ENCODE measurements at places on chromosomes 7 and 10.

DNA sequence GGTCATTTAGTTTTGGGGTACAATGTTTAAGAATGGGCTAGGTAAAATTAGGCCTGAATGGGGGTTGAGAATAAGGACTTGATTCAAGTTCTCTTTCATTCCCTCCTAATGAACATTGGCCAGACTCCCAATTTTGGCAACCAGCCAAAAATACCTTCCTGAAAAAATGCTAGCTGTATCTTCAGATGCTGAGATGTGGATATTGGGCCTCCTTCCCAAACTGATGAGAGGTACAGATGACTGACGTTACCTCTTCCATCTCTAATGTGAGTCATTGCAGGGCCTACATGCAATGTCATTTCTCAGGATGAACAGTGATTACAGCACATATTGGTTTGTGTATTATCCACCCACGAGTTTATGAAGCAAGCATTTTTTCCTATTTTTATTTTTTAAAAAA is 151.6 kb downstream of the SND1 start:
- no peak for DNase-seq

GRCh38 chr7:140966561-140967233 is 42.0 kb upstream of the BRAF start:
- DNase-seq, result no peak

DNA sequence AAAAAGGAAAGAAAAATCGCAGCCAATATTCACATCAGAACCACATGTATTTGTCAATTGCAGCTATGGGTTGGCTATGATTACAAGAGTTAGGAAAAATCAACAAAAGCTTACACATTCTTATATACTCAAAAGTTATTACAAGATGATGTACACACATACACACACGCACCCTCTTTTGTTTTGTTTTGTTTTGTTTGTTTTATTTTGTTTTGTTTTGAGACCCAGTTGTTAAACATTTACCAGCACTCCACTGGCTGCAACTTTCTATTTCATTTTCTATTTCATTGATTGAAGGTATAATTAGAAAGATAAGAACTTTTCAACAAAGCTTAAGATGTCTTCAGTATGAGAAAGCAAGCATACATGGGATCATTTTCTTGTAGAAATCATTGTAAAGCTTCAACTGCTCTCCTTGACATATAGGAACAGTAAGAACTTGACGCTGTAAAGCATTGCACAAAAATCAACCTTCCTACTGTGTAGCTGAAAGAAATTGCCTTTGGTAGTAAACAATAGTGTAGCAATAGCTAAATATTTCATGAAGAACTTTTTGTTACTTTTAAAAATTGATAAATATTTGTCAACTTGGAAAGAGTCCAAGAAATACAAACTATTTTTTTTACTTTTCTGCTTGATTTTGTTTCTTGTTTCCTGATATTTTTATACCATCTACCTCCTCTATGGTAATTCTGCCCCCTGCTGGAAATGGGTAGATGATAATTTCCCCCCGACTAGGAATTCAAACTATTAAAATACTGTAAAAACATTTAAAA is 205.9 kb downstream of the MBL2 start:
- no peak for DNase-seq

- peak; percentile 81 for DNase-seq
Observed at GRCh38 chr10:110893559-110894179, 21.9 kb downstream of the PDCD4 start.

GRCh38 chr10:3781468-3782145 is 3.4 kb downstream of the KLF6 start:
- peak; percentile 78 for DNase-seq

- DNase-seq, result no peak
Observed at GRCh38 chr7:118286131-118286530, 61.6 kb downstream of the ANKRD7 start.

DNA sequence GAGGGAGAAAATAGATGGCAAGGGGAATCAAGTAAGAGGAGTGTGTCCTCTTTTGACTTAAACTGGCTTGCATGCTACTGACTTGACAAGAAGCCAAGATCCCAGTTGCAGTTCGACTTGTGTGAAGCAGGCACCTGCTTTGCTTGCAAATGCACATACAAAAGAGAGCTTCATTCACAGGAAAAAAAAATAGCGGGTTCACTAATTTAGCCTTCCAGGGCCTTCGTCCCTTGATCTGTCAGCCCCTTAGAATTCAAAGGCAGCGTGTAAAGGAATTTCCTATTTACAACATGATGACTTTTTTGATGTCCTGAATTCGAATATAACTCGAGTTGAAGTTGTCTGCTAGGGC is 192.1 kb downstream of the CELF2 start:
- DNase-seq, result no peak

- DNase-seq, result no peak
Observed at GRCh38 chr10:132385389-132385667, 11.7 kb upstream of the PWWP2B start.

GRCh38 chr10:58300676-58301075 is 31.7 kb downstream of the CISD1 start:
- DNase-seq, result no peak

DNA sequence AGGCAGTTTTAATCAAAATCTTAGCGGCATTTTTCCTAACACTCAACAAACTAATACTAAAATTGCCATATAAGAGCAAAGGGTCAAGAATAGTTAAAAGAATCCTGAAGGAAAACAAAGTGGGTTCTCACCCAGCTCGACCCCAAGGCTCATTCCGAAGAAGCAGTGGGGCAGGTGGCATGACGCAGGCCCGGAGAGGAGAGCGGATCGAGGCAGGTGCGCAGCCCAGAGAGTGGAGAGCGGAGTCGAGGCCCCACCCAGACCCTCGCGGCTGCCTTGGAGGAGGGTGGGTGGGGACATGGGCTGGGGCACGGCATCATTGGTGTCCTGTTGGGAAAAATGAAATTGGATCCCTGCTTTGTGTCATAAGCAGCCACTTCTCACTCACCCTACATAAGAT is 109.8 kb downstream of the INPP5A start:
- no peak for DNase-seq

GRCh38 chr10:15712883-15713282 is 6.8 kb downstream of the ITGA8 start:
- no peak for DNase-seq

- no peak for DNase-seq
Observed at GRCh38 chr10:61301575-61301974, 151.6 kb downstream of the TMEM26 start.

DNA sequence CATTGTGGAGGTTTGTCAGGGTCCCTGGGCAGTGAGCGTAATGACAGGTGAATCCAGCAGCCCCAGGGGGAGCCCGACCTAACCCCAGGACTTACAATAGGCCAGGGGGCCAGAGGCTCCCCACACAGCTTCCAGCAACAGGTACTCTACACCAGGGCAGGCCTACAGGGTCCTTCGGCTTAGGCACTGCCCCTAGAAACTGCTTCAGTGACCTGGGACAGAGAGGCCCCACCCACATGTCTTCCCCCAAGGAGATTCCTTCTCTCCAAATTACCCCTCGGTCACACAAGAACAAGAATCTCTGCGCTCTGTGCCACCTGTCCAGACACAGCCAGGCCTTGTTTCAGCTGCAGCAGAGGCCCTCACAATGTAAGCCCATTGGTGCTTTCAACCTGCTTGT is 24.4 kb downstream of the SKIDA1 start:
- no peak for DNase-seq

- no peak for DNase-seq
Observed at GRCh38 chr7:11430112-11430511, 401.9 kb downstream of the THSD7A start.

GRCh38 chr7:50557099-50557498 is 8.1 kb downstream of the DDC start:
- DNase-seq, result no peak

- DNase-seq, result no peak
Observed at GRCh38 chr7:91030680-91031380, 233.4 kb upstream of the FZD1 start.

DNA sequence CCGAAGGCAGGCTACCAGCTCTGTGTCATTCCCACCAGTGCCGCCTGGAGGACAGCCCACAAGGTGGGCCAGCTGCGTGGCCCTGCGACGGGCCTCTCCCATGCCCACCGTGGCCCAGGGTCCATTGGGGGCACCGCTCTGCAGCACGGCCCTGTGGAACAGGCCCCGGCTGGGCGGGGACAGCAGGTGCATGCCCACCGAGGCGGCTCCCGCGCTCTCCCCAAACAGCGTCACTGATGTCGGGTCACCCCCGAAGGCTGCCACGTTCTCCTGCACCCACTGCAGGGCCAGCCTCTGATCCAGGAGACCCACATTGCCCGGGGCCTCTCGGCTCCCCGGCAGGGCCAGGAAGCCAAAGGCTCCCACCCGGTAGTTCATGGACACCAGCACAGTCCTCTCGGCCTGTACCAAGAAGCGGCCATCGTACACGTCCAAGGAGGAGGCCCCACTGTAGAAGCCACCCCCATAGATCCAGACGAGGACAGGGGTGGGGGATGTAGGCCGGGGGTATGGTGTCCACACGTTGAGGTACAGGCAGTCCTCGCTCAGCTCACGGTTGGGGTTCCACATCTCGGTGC is 2.3 kb downstream of the ACHE start:
- DNase-seq, result no peak

DNA sequence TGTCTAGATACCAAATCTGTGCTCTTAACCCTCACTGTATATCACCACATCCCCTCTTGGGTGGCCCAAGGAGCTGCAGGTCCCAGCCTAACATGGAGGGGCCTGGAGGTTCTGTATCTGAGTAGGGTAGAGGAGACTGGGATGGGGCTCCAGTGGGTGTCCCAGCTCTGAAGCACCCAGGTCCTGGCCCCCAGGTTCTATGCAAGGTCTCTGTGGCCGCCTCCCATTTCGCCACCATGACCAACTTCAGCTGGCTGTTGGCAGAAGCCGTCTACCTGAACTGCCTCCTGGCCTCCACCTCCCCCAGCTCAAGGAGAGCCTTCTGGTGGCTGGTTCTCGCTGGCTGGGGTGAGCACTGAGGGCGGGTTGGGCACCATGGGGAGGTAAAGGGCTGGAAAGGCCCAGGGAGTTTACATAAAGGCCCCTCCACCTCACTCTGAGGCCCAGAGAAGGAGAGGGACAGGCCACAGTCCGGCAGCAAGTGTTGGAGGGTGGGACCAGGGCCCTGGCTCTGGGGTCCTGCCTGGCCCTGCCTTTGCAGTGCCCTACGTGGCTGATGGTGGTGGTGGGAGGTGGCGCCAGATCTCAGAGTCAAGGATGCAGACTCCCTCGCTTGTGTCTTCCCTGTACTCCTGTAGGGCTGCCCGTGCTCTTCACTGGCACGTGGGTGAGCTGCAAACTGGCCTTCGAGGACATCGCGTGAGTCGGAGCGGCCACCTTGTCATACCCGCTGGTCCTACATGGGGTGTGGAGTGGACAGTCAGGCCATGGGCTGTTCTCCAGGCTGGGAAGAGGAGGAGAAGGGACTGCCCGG is 10.2 kb downstream of the GHRHR start:
- no peak for DNase-seq

DNA sequence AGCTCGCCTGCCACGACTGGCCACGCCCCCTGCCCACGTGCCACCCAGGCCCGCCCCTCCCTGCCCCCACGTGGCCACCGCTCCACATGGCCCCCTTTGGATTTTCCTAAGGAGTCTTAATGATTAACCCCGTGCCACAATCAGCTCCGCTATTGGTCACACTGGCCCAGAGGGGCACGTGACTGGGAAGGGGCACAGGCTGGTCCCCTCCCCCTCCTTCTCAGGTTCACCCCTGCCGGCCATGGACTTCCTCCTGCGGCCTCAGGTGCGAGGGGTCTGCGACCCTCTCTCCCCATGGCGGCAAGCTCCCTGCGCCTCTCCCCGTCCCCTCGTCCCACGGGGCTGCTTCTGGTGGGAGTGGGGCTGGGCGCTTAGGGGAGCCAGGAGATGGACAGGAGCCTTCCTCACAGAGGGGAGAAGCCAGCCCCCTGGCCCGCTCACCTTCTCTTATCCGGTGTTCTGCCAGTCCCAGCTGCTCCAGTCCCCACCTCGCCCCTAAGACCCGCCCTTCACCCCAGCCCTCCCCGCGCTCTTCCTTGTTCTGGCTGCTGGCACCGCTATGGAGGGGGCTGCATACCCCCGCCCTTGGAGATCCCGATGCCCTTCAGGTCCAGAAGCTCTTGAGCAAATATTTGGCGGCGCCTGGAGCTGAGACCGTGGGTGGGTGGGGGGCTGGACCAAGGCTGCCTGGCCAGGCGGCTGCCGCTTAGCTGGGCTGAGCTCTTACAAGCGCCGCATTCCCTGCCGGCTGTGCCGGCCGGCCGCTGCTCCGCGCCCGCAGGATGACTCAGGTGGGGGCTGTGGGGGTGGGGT is 3.2 kb downstream of the SLC4A2 start:
- no peak for DNase-seq

DNA sequence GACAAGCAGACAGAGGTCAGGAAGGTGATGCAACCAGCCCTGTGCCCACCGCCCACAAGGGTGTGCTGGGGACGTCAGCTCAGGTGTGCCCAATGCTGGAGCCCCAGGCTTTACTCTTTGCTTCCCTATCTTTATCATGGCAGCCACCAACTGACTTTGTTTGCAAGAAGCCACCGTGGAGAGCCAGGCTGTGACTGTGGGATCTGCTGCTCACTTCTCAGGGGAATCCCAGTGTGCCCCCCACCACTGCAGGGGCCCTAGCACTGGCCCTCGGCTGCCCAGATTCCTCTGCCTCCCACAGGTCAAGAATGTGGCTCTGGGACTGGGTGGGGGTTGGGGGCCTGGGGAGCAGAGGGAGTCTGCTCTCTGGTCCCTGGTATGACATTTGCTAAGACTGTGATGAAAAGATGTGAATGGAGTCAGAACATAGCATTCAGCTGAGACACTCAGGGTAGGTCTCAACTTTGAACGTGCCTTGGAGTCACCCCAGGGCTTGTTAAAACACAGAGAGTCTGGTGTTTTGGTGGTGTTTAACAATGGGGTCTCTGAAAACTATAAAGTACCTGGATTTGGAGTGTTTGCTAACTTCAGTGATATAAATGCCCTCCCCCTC is 47.3 kb downstream of the ARHGAP22 start:
- no peak for DNase-seq

- no peak for DNase-seq
Observed at GRCh38 chr10:110764378-110764777, 107.3 kb upstream of the PDCD4 start.

GRCh38 chr7:21106296-21106732 is 319.6 kb upstream of the SP8 start:
- no peak for DNase-seq

- DNase-seq, result no peak
Observed at GRCh38 chr7:2154831-2155230, 77.9 kb downstream of the MAD1L1 start.

DNA sequence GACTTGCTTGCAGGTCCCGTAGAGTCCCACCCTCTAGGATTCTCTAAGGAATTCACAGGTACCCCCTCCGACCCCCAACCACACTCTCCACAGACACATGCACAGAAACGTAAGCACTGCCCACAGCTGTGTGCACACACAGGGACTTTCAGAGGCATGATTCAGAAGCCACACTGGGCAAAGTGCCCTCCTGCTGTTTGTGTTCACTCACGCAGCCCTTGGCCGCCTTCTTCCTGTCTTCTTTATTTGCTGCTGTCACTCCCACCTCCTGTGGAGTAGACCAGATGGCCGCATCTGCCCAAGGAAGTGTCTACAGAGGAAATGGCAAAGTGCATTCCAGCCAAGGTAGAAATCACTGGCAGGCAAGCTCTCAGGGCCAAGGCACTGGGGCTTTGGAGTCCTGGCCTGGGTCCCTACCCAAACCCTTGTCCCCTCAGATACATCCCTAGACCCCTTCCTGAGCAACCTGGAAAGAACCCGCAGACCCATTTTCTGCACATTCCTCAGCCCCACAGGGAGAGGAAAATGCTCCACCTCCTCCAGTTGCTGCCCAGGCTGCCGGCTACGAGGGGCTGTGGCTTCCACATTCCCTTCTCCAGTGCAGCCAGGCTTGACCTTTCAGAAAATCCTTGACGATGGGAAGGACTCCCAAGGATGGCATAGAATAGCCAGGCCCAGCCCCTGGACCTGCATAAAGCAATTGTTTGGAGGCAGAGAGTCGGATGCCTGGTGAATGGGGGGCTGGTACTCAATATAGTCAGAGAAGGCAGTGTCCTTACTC is 21.6 kb upstream of the GIMAP8 start:
- DNase-seq, result no peak

All from CD4-positive, alpha-beta T cell treated with Interleukin-4 for 1 hour (primary cell).